ENCODE measurements at places on chromosomes 7 and 10.
A peak's percentile ranks its signal among the peaks of the same experiment; 100 is the strongest.

DNA sequence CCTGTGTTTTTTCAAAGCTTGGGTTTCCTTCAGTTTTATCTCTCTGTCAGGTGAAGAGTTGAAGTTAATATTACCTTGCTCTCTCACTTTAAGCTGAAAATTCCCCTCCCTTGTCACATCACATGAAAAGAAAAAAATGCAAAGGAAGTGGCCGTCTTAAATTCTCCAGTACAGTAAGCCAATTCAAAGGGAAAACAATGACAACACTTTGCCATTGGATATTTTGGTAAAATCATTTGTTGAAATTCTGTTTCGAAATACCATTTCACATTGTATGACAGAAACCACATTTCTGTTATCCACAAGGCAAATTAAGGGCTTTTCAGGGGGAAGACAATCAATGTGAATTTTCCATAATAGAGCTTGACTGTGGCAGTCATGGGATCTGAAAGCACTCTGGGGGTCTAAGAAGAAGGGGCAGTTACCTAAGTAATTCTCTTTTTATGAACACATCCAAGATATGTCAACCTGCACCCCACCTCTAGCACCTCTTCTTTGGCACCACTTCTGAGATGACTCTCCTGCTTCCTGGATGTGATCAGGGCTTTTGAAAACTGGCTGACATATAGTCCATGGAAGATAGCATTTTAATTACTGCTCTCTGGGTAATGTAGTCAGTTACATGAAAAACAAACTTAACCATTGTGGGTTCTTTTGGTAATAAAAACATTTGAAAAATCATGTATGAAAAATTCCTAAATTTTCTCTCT lies 63.8 kb downstream of the ENTPD1 start:
- DNase-seq: no peak

- DNase-seq: no peak
Observed at GRCh38 chr10:122526892-122527291, 33.7 kb upstream of the DMBT1 start.

DNA sequence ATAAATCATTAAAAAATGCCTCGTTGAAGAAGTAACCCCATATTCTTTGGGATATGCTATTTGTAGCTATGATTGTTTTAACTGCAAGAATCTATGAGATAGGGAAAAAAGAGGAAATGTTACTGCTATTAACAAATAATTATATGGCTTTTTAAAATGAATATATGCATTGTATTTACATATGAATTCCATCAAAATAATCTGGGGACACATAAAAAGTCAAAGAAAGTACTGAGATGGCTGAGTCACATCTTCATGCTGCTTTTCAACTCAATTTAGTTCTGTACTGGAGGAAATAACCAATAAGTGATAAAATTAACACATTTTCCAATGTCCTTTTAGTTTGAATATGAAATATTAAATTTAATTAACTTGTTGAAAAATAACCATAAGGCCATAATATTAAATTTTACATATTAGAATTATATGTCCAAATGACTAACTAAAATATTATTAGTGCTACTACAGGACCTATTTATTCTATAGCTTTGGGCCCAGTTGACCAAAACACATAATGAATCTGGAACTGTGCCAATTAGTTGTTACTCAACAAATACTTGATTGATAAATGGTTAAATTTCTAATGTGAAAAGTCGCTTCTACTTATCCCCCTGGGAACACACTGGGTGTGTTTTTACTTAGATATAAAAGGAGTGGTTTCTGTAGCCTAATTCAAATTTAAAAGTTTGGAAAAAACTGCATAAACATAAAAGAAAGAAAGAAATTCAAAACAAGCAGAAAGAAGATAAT lies 214.6 kb upstream of the PFKP start:
- no peak for DNase-seq

DNA sequence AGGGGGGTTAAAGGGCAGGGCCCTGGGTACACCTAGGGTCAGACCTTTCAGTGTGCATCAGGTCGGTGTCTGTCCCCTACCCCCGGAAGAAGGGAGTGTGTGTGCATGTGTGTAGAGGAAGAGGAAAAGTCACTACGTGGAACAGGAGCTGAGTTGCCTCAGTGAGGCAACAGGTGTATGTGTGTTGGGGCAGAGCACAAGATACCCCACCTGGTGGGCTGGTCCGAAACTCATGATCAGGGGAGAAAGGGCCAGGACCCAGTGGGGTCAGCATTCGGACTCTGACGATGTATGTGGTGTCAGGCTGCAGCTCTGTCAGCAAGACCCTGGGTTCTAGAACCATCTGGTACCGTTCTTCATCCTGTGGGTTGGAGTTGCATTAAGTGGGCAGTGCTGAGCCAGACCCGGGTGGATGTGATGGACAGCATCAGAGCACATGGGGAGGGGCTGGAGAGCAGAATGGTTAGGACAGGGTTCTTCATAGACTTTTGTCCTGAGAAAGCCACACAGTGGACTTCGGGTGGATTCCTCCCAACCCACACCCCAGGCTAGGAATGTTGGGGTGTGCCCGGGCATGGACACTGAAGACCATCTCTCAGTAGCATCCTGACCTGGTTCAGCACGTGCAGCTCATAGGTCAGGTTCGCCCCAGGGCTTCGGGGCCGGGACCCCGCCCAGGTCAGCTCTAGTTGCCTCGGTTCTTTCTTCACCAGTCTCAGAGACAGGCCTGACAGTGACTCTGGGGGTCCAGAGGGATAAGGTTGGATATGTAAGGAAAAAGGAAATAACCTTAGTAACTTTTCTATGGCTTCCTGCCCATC lies 10.7 kb downstream of the EPHA1 start:
- no peak for DNase-seq

GRCh38 chr7:23273141-23273599 lies 26.0 kb upstream of the MALSU1 start:
- peak; percentile 79 for DNase-seq

DNA sequence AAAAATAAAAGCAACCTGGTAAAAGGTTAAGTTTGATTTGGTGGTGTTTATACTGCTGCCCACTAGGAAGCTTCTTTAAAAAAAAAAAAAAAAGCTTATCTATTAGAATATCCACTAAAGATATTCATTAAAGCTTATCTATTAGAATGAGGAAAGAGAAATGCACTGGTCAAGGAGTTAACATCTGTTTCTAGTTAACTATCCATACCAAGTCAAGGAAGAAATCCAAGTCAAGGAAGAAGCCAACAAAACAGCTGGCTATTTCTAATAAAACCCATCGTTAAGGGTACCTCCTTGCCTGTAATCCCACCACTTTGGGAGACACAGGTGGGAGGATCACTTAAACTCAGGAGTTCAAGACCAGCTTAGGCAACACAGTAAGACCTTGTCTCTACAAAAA lies 82.6 kb downstream of the JMJD1C start:
- no peak for DNase-seq

GRCh38 chr10:6607778-6608177 lies 27.7 kb upstream of the PRKCQ start:
- DNase-seq: peak; percentile 42

DNA sequence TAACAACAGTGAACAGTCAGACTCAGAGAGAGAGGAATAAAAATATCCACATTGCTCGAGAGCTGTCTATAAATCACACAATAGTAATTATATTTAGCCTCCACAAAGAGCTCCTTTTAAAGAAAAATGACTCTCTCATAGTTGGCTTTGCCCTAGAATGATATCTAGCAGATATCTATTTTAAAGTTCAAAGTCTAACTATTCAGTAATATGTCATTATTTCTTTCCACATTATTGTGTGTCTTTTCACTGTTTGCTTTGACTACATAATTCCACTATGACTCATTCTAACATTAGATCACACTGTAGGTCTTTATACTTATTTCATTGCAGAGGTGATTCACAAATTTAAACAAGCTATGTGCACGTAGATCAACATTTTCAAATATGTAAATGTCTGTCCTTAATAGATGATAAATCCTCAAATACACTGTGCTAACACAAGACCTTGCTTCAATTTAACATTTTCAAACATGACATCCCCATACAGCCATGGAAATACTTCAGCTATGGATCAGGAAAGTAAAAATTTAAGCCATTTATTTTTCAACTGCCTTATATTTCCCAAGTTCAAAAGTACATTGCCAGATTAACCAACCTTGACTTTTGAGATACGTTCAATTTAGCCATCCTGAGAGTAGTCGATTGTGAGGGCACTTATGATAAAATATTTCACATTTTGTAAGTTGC lies 99.9 kb upstream of the AKR1E2 start:
- DNase-seq: peak; percentile 87

Measured in foreskin keratinocyte (primary cell).